ENCODE measurements at places on chromosomes 3 and 15.

- DNase-seq: peak; percentile 51
These were observed 23.2 kb downstream of the GPR176 start for GRCh38 chr15:39896846-39897245.

- peak; percentile 45 for DNase-seq
These were observed at the start of gene ZMYND10 for GRCh38 chr3:50345586-50346234. ZMYND10 (minus strand) TSS chr3:50345732; CDS start chr3:50345579, 153 bp downstream.

DNA sequence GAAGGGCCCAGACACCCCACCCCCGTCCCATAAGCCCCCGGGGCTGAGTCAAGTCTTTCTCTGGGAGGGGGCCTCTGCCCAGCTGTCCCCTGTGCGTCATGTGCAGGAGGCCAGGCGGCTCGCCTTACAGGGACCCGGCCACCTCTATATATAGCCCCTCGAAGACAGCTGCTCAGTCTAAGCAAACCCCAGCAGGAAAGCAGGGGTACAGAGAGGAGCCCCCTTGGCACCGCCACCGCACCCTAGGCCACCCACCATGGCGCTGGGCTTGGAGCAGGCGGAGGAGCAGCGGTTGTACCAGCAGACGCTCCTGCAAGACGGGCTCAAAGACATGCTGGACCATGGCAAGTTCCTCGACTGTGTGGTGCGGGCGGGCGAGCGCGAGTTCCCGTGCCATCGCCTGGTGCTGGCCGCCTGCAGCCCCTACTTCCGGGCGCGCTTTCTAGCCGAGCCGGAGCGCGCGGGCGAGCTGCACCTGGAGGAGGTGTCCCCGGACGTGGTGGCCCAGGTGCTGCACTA, at the start of gene KLHL40:
Gene KLHL40, plus strand, starts transcription at position 175 of the 519 bp plus-strand sequence. Its CDS starts 82 bp downstream, at position 257.
- no peak for DNase-seq

GRCh38 chr3:81549831-81550230, 211.6 kb downstream of the GBE1 start:
- no peak for DNase-seq

- no peak for DNase-seq
These were observed 124.8 kb upstream of the C15orf61 start for GRCh38 chr15:67396114-67396513.

GRCh38 chr3:39762537-39763070, 46.8 kb upstream of the MYRIP start:
- DNase-seq: no peak

GRCh38 chr15:85406916-85407315, 26.5 kb downstream of the AKAP13 start:
- peak; percentile 72 for DNase-seq

- DNase-seq: no peak
These were observed 422.2 kb downstream of the FHIT start for GRCh38 chr3:60829058-60829457.

GRCh38 chr3:144109944-144110343, 138.3 kb downstream of the DIPK2A start:
- no peak for DNase-seq

GRCh38 chr3:151675858-151676615, 57.7 kb upstream of the AADACL2 start:
- DNase-seq: no peak

GRCh38 chr3:183260167-183260904, 7.3 kb downstream of the B3GNT5 start:
- DNase-seq: no peak

DNA sequence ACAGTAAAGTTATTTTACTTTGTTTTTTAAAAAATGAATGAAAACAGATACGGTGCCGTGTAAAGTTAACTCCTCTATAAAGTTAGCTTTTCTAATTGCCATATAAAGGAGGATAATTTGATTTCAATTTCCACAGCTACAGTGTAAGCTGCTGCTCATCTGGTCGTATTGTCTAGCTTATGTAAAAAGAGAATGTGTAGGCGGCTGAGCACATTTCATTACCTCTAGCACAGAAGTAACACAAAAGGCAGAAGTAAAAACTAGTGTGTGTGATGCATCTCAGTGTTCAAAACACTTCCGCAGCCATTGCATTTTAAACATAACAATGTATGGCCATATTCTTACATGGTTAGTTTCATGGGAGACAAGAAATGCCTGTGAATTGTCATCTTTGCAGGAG, 105.0 kb upstream of the P2RY1 start:
- no peak for DNase-seq

DNA sequence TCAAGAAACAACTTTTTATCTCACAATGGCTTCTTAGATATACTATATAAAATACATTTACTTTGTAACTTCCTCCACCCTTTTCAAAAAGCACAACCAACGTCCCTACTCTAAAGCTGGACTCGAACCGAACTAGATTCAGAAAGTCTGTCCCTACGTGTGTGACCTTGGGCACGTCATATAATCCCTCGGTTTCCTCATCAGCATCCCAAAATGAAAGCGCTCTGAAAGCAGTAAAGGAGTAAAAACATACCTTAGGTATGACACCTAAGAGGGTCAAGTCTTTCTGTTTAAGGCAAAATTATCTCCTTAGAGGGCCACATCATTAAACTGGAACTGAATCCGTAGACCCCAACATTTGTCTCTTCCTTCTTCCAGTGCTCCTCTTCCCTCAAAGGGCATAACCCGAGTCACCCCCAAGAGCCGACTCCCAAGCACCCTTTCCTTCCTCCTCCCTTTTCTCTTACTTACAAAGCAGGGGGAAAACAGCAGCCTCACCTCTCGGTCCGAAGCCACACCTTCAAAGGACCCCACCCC, 663 bp downstream of the PDCD10 start:
- no peak for DNase-seq

DNA sequence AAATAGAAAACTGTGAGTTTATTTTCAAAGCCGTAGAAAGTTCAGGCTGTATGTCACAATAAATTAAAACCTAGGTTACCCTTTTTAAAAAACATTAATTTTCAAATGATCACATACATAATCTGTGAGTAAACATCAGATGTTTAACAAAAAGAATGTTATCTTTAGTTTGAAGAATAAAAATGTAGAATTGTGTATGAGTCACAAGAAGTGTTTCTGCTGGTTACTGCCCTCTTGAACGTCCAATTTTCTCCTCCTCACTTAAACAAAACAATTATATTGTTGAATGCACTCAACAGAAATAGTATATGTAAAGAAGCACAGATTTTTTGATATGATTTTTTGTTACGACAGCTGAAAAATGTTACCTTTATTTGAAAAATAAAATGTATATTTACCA, 855.1 kb downstream of the ROBO1 start:
- no peak for DNase-seq

- no peak for DNase-seq
These were observed 313.3 kb downstream of the MECOM start for GRCh38 chr3:169350228-169350627.

- DNase-seq: no peak
These were observed 11.0 kb upstream of the ANKRD28 start for GRCh38 chr3:15808679-15809310.

GRCh38 chr3:66633402-66634381, 132.9 kb upstream of the LRIG1 start:
- no peak for DNase-seq

- DNase-seq: no peak
These were observed 50.8 kb upstream of the CTNNB1 start for GRCh38 chr3:41148478-41148877.

All from HFFc6 (cell line).